ENCODE measurements at places on chromosomes 3 and 15.
A peak's percentile ranks its signal among the peaks of the same experiment; 100 is the strongest.

GRCh38 chr15:34933432-34933975, 36.0 kb downstream of the AQR start:
- no peak for DNase-seq

DNA sequence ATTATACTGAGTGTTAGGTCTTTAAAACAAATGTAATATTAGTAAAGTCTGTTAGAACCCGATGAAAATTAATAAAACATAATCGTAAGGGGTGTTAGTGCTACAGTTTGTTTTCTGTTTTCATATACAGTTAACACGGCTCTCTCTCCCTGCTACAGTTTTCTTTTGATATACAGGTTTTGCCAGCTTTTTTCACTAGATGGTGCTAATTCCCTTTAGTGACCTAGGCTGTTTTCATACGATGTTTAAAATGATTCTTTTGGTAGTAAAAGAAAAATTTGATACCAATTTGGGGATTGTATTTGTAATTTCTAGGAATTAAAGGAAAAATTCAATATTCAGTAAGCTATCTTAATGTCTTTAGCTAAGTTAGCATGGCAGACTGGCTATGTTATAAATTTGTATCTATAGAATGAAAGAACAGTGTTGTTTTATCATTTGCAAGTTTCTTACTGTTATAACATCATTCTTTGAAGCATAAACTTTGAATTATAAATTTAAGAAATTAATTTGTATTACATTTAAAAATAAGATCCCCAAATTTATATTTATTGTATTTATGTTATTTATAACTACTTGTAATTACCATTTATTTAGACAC, 11.5 kb downstream of the APH1B start:
- DNase-seq, result peak; percentile 70

DNA sequence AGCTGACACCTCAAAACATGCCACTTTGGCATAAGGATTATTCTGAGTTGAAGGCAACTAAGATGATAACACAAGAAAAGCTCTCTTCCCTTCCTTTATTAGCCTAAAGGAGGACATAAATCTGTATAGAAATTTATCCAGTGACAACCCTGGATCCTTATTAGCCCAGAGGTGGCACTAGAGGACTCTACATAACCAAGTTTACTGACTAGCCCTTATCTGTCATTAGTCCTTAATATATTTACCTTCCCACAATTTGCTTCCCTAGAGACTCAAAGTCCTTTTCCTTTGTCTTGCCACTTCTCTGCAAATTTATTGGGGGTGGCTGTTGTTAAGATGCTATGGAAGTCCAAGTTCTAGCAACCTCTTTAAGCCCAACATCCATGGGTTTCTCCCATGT, 26.7 kb downstream of the CEP70 start:
- DNase-seq, result no peak

DNA sequence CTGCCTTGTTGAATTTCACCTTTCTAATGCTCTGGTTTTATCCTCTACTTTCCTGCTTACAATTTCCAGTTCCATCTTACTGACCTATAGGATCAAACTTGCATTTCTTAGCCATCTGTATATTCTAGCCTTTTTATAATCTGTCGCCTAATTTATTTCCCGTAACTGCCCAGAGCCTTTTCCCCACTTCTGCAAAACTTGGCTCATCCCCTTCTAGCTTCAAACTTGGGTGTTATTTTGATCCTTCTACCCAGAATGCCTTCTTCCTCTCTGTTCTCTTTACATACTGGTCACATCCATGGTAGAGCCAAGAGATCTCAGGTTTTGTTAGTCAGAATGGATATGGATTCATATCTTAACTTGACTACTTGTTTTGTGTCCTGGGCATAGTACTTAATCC, 2.6 kb downstream of the SACM1L start:
- DNase-seq, result no peak

- no peak for DNase-seq
Measured at GRCh38 chr3:174100744-174101143, 703.2 kb downstream of the NLGN1 start.

DNA sequence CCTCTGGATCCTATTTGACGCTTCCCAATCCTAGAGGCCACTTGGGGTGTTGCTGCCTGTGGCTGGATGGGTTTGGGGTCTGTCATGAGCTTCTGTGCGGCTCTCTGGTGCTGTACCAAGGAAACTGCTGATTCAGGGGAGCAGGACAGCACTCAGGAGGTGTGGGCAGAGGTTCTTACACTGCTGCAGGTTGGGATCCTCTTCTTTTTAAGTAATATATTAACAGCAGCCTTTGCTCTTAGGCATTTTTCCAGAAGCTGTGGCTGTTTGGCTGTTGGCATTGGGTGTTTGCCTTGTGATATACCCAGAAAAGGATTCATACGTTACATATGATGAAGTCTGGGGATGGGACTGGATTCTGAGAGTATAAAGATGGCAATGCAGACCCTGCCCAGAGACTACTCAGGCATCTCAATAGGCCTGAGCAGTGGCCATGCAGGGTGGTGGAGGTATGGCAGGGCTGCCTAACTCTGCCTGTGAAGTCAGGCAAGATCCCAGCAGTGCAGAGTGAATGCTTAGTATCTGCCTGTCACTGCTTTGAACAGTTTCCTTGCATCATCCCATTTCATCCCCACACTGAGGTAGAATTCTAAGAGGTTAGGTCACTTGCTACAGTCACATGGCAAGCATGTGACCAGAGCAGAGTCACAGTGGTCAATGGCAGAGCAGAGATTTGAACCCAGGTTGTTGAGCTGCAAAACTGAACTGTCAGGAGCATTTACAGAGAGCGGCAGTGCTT, 3.9 kb downstream of the ABHD6 start:
- DNase-seq, result no peak

DNA sequence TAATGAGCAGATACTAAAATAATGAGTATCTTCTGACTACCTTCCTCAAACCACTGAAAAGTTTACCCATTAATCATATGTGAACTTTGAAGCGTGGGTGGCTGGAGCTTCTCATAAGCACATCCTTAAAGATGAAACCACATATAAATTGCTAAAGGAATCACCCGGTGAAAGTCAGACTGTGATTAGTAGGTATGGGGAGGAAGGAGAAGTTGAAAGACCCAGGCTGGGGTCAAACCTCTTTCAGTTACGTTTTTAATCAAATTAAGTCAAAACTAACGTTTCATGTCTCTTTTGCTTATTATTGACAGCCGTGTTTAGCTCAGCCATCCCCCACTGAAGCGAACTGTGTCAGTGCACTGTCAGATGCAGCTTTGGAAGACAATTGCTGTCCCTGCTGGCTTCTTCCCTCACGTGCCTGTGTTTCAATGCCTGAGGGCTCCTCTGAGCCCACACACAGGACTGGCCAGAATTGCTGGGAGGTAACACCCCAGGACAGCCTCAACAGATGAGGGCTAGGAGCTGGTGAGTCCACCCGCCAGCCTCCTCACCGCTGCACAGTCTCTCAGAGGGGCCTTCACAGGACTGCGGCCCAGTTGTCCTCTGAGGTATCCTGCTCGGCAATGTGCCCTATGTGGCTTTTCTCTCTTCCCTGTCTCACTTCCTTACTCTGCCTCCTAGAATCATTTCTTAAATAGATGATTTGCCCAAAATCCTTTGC, 29.3 kb upstream of the SH3BP5 start:
- no peak for DNase-seq

GRCh38 chr3:194387926-194388418, 11.1 kb downstream of the GP5 start:
- no peak for DNase-seq

DNA sequence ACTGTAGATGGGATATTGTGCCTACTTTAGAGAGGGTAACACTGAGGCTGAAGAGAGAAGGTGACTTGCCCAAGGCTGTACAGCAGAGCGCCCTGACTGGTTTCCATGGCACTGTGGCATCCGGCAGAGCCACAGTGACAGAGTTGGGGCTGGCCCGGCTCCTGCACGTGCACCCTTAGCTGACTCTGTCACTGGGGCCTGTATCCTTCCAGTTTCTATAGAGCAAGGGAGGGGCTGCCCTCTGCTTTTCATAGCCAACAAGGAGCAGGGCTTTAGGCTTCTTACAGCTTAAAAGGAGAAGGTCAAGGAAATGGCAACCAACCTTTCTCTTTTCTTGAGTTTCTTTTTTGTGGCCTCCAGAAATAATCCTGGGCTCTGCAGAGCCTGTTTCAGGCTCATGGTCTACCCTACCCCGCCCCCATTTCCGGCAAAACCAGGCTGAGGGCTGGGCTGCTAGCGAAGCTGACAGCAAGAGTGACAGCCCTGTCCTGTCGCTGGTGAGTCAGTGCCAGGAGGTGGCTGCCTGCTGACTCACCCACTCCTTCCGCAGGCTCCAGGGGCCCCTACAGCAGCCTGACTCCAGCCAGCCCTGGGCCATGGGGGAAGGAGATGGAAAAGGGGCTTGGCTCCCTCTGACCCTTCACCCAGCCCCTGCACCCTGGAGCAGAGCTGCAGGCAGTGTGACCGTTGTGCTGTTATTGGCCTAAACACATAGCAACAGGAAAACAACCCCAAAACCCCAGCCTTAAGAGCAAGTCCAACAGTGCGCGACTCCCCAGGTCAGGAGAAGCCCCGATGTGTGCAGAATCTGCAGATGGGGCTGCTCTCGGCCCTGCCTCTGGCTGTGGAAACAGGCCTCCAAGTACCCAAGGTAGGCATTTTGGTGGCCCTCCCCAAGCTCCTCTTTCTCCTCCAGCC, 29.8 kb downstream of the SLC6A6 start:
- no peak for DNase-seq

DNA sequence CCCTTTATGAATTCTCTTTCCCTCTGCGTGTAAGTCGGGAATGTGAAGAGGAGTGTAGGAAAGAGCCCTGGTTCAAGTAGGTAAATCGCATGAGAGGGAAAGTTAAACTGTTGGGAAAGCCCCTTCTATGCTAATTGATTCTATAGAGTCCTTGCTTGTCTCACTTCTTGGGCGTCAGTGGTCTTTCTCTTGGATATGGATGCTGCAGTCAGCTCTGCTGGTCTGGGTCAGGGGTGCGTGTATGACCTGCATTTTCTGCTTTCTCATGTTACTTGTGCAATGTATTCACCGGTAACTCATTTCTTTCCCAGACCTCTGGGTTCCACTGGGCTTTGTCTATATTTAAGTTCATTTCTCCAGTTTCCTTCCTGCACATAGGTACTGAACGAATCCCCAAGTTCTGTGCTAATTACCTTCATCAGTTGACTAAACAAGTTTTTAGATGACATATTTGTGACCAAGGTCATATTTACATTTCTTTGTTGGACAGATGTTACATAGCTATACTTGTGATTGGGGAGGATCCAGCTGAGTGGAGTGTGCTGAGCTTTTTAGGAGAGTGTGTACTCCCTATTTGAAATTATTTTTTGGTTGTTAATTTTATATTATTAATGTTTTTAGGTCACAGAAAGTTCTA, 1.4 kb downstream of the SETD5 start:
- no peak for DNase-seq

GRCh38 chr3:61864886-61865285, 303.5 kb downstream of the PTPRG start:
- DNase-seq, result no peak

DNA sequence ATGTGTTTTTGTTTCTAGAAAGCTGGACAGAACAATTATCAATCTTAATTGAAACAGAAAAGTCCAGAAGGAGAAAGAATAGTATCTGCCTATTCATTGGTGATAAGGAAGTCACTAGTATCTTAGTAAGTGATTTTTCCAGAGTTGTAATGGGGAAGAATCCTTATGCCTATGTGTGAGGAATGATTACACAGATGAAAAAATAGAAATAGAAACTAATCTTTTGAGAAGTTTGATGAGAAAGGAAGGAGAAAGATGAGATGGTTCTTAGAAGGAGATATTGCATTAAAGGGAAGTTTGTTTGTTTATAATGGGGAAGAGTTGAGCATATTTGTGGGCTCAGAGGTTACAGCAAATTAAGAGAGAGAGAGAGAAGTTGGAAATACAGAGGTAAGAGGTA, 42.7 kb upstream of the CBLB start:
- DNase-seq, result no peak

GRCh38 chr3:45785605-45786150, 10.7 kb downstream of the SLC6A20 start:
- no peak for DNase-seq

DNA sequence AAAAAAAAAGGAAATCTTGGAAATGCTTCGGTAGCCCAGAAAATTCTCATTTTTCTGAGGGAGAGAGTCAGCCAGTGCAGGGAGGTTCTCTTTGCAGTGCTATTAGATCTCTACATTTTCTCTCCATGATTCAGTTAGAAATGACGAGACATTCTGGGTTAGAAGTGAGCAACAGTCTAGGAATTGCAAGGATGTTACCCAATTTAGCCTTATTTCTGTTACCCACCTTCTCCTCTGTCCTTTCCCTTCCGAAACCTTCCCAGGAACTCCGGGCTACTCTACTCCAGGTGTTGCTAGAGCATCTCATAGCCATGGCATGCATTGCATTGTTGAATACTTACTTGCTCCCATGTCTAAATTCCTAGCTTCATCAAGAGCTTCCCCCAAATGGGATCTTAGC, 106.8 kb downstream of the EDEM1 start:
- DNase-seq, result no peak

- DNase-seq, result no peak
Measured at GRCh38 chr3:42655331-42655888, 1.9 kb downstream of the ZBTB47 start.

DNA sequence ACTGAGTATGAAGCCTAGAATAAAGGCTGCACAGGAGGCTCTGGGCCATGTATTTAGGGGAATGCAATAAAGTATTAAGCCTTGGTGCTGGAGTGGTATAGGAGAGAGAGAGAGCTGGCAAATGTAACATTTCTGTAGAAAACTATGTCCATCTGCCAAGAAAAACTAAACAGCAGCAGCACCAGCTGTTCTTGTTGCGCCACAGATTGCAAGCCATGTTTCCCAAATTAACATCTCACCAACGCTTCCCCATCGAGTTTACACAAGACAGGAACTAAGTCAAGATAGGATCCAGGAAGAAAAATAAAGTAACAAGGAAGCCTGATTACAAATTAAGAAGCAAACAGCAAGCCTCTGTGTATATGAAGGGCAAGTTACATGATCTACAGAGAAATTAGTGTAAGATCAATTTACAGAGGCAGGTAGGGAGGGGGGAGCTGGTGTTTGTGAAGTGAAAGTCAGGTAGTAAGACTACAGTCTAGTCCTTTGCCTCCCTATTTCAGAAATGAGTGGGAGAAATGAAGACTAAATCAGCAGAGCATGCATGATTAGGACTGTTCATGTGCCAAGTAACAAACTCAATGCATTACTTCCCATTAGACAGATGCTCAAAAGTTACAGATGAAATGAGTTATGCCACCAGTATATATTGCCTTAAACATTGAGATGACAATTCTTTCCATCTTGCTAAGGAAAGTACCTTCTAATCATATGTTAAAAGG, 900.5 kb downstream of the EPHA3 start:
- DNase-seq, result no peak

DNA sequence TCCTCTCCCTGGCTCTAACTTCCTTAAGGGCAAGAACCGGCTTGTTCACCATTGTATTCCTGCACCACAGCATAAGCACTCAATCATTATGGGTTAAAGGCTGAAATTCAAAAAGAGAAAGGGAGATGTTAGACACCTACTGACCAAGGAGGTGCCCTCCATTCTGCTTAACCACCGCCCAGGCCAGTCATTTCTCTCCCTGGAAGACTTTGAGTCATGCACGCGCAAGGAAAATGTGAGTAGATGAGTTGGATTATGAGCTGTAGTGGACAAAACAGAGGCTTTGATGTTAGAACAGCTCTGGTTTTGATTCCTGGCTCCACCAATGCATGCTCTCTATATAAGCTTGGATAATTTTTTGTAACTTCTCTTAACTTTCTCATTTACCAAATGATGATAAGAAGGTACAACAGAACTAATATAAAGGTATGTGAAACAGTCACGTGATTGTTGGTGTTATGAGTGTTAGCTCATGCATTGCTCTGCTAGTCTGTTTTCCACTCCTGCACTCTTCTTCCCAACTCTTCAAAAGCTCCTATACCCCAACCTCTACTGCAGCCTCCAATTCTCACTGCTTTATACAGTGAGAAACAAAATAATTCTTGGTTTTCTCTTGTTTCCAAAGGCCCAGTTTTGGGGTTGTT, 148.4 kb upstream of the ATP11B start:
- DNase-seq, result no peak

Data from left kidney (tissue), 8 donors.